ENCODE measurements at places on chromosomes 4 and X.

- DNase-seq = peak; percentile 34
Measured at GRCh38 chr4:41935652-41936021, 408 bp downstream of the TMEM33 start.

GRCh38 chr4:73445383-73446335 is 9.6 kb downstream of the AFP start:
- DNase-seq = no peak

- DNase-seq = no peak
Measured at GRCh38 chr4:100935090-100935489, 412.2 kb downstream of the PPP3CA start.

- DNase-seq = no peak
Measured at GRCh38 chrX:102745857-102746584, 25.5 kb downstream of the GPRASP3 start.

DNA sequence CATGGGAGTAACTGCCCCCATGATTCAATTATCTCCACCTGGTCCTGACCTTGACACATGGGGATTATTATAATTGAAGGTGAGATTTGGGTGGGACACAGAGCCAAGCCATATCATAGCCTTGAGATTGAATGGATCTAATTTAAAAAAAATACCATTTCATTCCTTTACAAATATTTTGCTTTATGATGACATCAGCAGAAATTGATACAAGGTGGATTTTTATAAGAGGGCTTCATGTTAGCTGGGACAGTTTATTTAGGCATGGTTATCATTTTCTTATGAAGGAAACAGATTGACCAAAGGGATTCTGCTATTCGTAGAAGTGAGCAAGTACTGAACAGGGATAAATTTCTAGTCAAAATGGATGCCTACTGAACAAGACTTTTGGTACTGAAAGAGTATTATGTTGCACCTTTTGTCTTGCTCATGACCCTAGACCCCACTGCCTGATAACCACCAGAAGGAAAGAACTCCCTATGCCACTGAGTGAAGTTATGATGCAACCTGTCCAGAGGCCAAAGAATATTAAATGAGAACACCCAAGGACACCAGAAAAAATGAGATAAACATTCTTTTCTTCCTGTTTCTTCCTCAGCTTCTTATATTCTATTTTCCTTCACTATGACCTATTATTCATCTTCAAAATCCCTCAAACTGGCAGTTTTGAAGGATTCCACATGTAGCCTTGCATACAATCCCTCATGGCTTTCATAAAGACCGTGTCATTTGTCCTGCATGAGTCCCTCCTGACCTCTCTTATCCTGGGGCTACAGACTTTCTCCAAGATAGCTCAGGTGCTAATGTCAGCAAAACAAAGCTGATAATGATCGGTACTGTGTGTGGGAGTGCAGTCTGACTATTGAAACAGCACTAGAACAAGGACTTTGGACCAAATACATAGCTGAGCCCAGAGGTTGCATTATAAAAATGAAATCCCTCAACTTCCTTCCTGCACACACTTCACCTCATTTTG is 118.3 kb downstream of the AFF2 start:
- DNase-seq = no peak

DNA sequence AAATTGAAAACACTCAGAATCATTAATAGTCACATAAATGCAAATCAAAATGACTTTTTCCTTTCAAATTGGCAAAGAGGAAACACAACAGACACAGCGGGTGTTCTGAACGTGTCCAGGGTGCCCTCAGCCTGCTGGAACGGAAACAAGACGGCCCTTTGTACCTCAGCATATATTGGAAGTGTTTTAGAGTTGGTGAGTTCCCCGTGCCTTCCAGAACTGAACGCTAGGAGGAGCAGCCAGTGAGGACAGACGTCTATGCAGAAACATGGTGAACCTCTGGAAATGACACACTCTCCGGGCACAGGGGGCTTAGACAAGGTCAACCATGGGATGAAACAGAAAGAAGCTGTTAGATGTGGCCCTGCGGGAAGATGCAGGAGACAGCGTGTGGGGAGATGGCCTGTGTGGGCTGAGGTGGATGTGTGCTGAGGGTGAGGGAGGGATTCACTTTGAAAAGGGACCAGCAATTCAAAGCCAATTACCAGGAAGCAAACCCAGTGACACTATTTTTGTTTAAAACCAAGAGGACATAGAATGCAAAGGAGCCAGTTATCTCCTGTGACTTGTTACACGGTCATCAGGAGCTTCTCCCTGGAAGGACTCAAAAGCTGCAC is 40.4 kb downstream of the RNF212 start:
- DNase-seq = peak; percentile 64

DNA sequence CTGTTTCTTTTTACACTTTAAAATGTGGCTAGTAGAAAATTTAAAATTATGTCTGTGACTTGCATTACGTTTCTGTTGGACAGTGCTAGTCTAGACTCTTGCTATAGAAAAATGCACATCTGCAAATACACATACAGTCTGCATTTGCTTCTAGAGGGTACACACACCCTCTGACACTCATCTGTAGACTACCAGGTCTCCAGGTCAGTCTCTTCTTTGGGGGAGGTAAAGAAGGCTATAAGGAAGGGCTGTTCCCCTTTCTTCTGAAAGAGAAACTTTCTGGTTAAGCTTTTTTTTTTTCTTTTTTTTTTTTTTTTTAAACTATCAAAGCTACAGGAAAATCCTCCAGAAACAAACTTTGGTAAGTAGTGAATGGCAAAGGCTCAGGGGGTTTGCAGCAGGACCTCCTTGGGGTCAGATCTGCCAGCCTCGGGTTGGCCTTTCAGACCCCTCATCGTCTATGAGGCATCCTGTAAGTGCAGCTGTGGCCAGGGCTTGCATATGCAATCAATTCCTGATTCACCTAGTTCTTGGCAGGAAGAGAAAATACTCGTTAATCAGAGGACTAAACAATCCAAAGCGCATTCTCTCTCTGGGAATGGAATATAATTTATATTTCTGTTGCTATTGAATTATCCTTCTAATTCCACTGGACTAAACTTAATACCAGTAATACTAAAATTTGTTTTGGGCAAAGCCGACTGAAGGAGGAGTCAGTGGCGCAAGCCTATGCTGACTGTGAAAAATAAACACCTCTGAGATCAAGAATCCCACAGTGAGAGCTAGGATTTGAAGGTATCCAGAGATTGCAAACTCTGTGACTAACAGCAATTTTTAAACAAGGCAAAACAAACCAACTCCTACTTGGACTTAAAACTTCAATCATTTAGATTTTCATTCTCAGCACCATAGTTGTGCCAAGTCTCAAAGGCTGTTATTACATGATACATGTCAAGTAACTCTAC is 109.3 kb upstream of the TBC1D9 start:
- no peak for DNase-seq
